Activated naive CD4-positive, alpha-beta T cell (primary cell): ENCODE measurements at places on chromosomes 6 and 20.

DNA sequence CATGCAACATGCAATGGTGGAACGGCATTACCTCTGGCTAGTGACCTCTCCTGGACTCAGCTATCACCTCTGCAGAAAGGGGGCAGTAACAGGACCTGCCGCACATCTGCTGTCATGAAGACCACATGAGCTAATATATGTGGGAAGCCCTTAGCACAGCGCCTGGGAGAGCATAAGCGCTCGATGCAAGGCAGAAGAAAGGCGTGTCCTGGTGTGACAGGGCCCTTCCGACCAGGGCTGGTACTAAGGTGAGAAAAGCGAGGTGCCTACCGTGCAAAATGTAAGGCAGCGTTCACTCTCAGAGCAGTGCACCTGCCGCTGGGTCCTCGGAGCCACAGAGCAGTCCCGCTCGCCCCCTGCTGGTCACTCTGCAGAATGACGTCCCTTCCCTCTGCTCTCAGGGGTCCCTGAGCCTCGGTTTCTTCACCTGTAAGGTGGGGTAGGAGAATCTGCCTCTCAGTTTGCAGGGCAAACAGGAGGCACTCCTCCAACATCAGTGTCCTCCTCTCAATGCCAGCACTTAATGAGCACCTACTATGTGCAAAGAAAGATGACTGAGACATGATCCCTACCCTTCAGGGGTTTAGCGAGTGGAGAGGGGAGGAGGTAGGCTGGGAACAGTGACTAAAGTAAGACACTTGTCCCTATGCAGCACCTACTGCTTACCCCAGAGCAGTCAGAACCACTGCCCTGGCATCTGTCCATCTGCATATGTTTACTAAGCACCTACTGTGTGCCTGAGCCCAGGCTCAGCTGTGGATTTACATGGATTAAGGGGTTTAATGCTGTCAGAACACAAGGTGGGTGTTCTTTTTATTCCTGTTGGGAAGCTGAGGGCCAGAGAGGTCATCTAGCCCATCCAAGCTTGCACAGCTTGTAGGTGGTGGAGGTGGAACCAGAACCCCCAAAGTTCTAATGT lies 41.1 kb upstream of the PTGIS start:
- DNase-seq: peak; percentile 40

- no peak for DNase-seq
Measured at GRCh38 chr20:51189814-51190782, 167.2 kb upstream of the KCNG1 start.

- no peak for DNase-seq
Measured at GRCh38 chr6:32662836-32663235, 3.6 kb downstream of the HLA-DQB1 start.

DNA sequence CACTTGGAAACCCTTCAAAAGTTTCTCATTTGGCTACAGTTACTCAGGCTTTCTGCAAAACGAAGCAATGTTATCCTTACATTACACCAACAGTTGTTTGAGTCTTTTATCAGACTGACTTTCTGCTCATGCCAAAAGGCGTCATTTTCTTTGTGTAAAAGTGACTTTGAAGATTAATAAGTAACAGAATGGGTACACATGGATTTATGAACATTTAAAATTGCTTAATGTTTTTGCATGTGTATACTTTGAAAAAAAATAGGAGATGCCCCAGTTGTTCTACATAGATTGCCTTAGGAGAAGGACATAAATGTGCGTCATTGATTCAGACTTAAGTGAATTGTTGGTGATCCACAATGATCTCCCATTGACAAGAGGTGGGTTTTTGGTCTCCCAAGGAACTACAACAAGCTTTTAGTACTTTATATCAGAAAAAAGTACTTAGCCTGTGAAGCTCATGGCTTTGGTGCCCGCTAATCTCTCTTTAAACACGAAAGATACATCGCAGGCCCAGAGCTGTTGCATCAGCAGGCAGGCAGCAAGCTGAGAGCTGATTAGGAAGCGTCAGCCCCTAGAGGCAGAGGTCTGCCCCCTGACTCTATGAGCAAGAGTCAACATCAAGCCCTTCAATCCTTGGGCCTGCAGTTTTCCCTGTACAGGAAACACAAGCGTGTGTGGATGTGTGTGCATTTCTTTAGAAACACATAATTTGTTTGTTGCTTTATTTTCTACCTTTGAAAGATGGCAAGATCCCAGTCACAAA lies 45.9 kb downstream of the SLC22A3 start:
- DNase-seq: no peak

GRCh38 chr6:149913540-149914240 lies 9.2 kb downstream of the RAET1G start:
- DNase-seq: no peak

- DNase-seq: no peak
Measured at GRCh38 chr6:16741112-16742016, 19.9 kb downstream of the ATXN1 start.

GRCh38 chr6:157773248-157773773 lies 49.7 kb upstream of the SNX9 start:
- no peak for DNase-seq

- no peak for DNase-seq
Measured at GRCh38 chr6:170045563-170045960, 245.3 kb downstream of the DLL1 start.

- no peak for DNase-seq
Measured at GRCh38 chr6:67011441-67011840, 1304.4 kb upstream of the EYS start.

DNA sequence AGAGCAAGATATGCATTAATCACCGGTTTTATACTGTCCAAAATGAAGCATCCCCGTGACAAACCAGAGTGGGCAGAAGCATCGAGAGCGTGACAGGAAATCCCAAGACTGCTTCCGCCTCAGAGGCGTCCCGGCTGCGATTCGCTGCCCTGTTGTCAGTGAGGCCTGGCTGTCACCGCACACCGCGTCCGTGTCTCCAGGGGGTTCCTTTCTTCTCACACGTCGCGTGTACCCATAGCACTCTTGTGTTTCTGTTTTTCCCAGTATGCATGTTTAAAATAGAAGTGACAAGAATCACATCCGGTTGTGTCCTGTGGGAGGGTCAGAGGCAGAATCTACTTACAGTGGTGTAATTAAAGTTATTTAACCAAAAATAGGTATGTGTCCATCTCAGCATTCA lies 8.3 kb upstream of the ADRM1 start:
- no peak for DNase-seq

GRCh38 chr6:149026530-149026942 lies 279.7 kb downstream of the UST start:
- DNase-seq: no peak

GRCh38 chr6:137200288-137200687 lies 18.9 kb downstream of the IFNGR1 start:
- no peak for DNase-seq

- DNase-seq: no peak
Measured at GRCh38 chr20:56439771-56440291, 27.8 kb downstream of the CASS4 start.
